Activated naive CD8-positive, alpha-beta T cell treated with anti-CD3 and anti-CD28 coated beads for 36 hours (primary cell): ENCODE measurements at places on chromosomes 11 and 22. TPM values are rescaled to one million over a fixed set of nuclear protein-coding genes. Genes with fewer than 3 reads are reported as not detected.

- DNase-seq: no peak
Observed at GRCh38 chr22:45907378-45907777, 69.6 kb downstream of the WNT7B start.

DNA sequence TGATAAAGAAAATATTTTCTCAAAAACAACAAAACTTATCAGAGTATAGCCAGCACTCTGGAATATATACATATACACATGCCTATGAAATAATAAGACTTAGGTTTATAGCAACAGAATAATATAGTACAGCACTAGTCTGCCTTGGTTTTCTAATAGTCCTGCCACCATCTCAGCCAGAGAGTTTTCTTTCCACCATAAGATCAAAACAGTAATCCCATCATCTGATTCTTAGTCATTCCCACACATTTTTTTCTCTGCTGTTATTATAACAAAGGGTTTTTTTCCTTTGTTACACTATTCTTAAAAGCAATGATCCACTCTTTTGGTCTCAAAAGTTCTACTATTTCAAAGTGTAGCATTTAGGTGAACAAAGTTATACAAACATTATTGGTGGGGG is 15.1 kb downstream of the MTMR2 start:
- DNase-seq: no peak

DNA sequence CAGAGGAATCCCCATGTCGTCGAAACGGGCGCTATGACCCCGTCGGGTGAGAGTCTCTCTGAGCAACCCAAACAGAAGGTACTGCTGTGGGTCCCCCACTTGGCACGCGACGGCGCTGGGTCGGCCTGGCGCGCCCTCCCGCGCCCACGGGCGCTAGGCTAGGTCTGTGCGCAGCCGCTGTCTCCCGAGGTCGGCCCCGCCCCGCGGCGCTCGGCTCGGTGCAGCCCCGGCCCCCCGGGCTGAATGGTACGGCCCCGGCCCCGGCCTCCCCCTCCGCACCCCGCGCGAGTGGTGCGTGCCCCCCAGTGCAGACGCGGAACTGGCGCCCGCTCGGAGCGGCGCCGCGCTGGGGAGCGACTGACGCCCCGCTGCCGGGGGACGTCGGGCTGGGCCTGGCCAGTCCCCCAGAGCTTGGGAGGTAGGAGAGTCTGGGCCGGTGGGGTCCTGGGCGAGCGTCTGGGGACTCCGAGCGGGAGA is at the start of gene MADD:
Gene MADD, plus strand, starts transcription at position 305 of the 477 bp plus-strand sequence.
- peak; percentile 95 for DNase-seq

The UBQLNL gene
- not detected for total RNA-seq

GRCh38 chr11:123065621-123066020 is 3.7 kb upstream of the HSPA8 start:
- no peak for DNase-seq

The RIMBP3C gene
- total RNA-seq: 0.20 TPM

- DNase-seq: no peak
Observed at GRCh38 chr22:36858156-36858555, 2.6 kb upstream of the NCF4 start.

DNA sequence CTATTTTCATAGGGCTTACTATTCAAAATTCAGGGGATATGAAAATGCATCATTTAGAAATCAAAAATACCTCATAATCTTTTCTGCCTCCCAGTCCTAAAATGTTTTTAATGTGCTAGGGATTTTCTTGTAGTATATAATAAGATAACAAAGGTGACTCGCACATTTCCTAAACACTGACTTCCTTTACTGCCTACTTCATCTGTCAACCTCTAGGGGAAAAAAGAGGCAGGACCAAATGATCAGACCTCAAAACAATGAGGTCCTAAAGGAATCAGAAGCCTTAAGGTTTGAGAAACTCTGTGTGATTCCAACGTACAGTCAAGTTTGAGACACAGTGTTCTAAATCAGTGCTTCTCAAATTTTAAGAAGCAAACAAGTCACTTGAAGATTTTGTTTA is 56.1 kb upstream of the POU2AF2 start:
- no peak for DNase-seq

The CRACR2B gene
- 0.76 TPM for total RNA-seq

The RAD9A gene
- total RNA-seq: 31.2 TPM

- peak; percentile 27 for DNase-seq
Observed at GRCh38 chr11:35013514-35014233, 97.3 kb downstream of the PDHX start.

- DNase-seq: no peak
Observed at GRCh38 chr22:17875631-17876030, 101.4 kb upstream of the BID start.

GRCh38 chr11:78190374-78190773 is 1.7 kb downstream of the USP35 start:
- no peak for DNase-seq
